Mesothelial cell of epicardium (in vitro differentiated cells): ENCODE measurements at places on chromosomes 6 and 20.

DNA sequence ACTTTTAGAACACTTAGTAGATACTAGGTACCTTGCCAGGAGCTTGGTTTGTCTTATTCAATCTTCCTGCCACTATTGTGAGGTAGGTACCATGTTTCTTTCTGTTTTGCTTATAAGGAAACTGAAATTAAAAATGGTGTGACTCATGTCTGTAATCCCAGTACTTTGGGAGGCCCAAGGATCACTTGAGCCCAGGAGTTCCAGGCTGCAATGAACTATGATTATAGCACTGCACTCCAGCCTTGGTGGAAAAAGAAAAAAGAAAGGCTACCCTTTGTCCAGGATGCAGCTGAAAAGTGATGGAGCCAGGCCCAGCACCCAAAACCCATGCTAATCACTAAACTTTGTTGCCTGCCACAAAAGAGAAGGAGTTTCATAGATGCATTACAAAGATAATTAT, 34.1 kb upstream of the LAMA4 start:
- H3K36me3 ChIP-seq = peaks cover 4% of the 10 kb centered on the region
- H3K27me3 ChIP-seq = no peaks in the 10 kb centered on the region
- no peak for DNase-seq

- DNase-seq = no peak
- peaks cover 97% of the 10 kb centered on the region for H3K27me3 ChIP-seq
- H3K4me3 ChIP-seq = peak overlapping the region; percentile 20
Observed at GRCh38 chr20:25058847-25059810, 1.2 kb upstream of the ACSS1 start.

DNA sequence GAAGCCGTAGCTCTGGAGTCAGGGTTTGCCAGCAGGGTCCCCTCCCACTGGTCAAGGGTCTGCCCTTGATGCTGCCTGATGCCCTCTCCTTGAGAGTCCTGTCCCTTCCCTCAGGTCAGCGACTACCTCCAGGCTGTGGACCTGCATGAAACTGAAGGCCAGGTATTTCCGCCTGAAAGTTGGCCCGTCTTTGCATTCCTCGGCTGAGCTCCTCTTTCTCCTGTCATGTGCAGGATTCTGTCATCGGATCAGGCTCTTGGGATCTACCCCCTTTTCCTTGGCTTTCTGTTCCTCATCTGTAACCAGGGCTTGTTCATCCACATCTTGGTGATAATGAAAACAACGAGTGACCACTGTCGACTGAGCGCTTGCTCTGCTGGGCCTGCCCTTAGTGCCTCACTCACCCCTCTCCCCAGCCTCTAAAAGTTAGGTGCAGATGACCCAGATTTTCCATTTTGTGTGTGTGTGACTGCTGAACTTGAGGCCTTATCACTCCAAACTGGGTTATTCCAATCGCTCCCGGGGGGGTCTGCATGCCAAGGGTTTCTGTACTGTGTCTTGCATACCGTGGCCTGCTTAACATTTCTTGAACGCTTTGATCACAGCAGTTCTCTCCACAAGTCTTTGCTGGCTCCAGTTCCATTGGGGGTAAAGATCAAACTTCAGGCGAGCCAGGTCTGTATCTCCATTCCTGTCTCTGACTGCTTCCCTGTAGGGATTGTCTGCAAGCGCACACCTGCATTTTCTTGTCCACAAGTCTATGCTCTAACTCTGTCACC, 81.6 kb downstream of the DTD1 start:
- H3K36me3 ChIP-seq = no peaks in the 10 kb centered on the region
- peak overlapping the region; percentile 39 for H3K27ac ChIP-seq
- no peak for DNase-seq
- H3K27me3 ChIP-seq = no peaks in the 10 kb centered on the region
- H3K4me3 ChIP-seq = no peak overlapping the region
- peaks cover 32% of the 10 kb centered on the region for H3K4me1 ChIP-seq

- H3K27me3 ChIP-seq = no peaks in the 10 kb centered on the region
- peaks cover 17% of the 10 kb centered on the region for H3K36me3 ChIP-seq
- peak overlapping the region; percentile 18 for H3K27ac ChIP-seq
- no peak overlapping the region for H3K4me3 ChIP-seq
- DNase-seq = no peak
Observed at GRCh38 chr6:90204327-90205056, 92.2 kb downstream of the BACH2 start.

DNA sequence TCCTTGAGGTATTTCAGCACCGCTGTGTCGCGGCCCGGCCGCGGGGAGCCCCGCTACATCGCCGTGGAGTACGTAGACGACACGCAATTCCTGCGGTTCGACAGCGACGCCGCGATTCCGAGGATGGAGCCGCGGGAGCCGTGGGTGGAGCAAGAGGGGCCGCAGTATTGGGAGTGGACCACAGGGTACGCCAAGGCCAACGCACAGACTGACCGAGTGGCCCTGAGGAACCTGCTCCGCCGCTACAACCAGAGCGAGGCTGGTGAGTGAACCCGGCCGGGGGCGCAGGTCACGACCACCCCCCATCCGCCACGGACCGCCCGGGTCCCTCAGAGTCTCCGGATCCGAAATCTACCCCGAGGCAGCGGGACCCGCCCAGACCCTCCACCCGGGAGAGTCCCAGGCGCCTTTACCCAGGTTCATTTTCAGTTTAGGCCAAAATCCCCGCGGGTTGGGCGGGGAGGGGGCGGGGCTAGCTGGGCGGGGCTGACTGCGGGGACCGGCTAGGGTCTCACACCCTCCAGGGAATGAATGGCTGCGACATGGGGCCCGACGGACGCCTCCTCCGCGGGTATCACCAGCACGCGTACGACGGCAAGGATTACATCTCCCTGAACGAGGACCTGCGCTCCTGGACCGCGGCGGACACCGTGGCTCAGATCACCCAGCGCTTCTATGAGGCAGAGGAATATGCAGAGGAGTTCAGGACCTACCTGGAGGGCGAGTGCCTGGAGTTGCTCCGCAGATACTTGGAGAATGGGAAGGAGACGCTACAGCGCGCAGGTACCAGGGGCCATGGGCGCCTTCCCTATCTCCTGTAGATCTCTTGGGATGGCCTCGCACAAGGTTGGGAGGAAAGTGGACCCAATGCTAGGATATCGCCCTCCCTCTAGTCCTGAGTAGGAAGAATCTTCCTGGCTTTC, 693 bp downstream of the HLA-F start:
- peaks cover 85% of the 10 kb centered on the region for H3K27me3 ChIP-seq
- H3K4me1 ChIP-seq = no peaks in the 10 kb centered on the region
- H3K27ac ChIP-seq = no peak overlapping the region
- no peaks in the 10 kb centered on the region for H3K36me3 ChIP-seq

GRCh38 chr6:134619789-134620188, 301.9 kb upstream of the SGK1 start:
- DNase-seq = no peak
- no peak overlapping the region for H3K4me3 ChIP-seq
- H3K27me3 ChIP-seq = peaks cover 1% of the 10 kb centered on the region
- H3K36me3 ChIP-seq = no peaks in the 10 kb centered on the region

- H3K4me1 ChIP-seq = peaks cover 38% of the 10 kb centered on the region
- H3K27ac ChIP-seq = no peak overlapping the region
- H3K27me3 ChIP-seq = no peaks in the 10 kb centered on the region
- no peaks in the 10 kb centered on the region for H3K36me3 ChIP-seq
- no peak for DNase-seq
- no peak overlapping the region for H3K4me3 ChIP-seq
Observed at GRCh38 chr6:113347436-113347835, 509.7 kb upstream of the MARCKS start.

GRCh38 chr6:127121637-127121960, 3.1 kb downstream of the RSPO3 start:
- no peak for DNase-seq
- no peaks in the 10 kb centered on the region for H3K36me3 ChIP-seq
- peak overlapping the region; percentile 85 for H3K4me3 ChIP-seq
- peaks cover 49% of the 10 kb centered on the region for H3K27me3 ChIP-seq

DNA sequence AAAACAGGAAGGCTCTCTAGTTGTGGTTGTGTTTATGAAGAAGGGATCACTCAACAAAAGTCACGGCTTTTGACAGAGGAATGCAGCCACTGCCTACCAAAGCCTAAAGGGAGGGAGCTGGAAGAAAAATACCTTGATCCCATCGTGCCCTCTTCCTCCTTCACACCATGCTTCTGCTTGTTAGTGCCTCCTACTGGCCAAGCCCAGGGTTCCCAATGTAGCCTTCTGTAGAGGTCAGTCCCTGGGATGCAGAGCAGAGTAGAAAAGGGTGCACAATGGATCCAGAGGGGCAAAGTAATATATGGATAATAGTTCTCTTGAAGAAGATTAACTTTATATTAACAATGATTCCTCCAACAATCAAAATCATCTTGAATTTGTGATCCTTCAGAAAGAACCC, 293.5 kb upstream of the FERMT1 start:
- H3K4me1 ChIP-seq = peaks cover 4% of the 10 kb centered on the region
- DNase-seq = no peak
- no peaks in the 10 kb centered on the region for H3K36me3 ChIP-seq
- no peak overlapping the region for H3K4me3 ChIP-seq
- H3K27ac ChIP-seq = no peak overlapping the region
- H3K27me3 ChIP-seq = no peaks in the 10 kb centered on the region

DNA sequence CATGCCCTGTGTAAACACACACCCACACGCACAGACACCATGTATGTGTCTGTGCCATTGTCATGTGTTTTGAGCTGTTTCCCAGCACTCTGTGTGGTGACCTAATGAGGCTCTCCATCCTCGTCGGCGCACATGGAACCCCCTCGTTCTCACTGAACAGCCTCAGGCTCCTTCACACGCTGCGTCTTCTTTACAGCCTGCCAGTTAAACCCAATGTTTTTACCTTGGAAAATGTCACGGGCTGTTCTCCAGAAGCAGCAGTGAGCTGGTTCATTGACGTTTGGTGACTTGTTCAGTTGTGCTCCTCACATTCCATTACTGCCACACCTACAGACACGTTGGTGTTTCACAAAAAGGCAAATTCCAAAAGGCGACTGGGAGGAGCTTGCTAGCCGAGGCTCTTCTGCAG, 201.0 kb upstream of the FOXQ1 start:
- no peak overlapping the region for H3K27ac ChIP-seq
- no peaks in the 10 kb centered on the region for H3K36me3 ChIP-seq
- H3K27me3 ChIP-seq = peaks cover 8% of the 10 kb centered on the region
- H3K4me1 ChIP-seq = peaks cover 12% of the 10 kb centered on the region
- DNase-seq = no peak

DNA sequence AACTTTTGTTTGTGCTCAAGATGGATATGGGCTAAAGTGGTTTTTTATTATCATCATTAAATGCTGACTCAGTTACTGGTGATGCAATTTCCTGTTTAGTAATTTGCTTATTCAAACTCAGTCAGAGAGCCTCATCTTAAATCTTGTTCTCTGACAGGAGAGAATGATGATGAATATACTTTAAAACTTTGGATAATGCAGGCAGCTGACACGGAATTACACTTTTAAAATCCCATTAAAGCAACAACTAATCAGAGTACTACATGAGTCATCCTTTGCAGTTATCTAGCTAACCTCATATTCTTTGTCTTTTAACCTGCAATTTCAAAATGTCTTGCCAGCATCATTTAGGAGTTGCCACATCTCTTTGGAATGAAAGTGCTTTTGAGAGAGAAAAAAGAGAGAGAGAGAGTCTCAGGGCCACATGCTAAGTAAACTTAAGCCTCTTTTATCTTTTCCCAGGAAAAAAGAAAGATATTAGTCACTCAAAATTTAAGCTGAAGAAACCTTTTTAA, 9.2 kb upstream of the C6orf141 start:
- H3K27ac ChIP-seq = peak overlapping the region; percentile 54
- no peaks in the 10 kb centered on the region for H3K27me3 ChIP-seq
- no peak for DNase-seq
- H3K4me3 ChIP-seq = no peak overlapping the region
- peaks cover 14% of the 10 kb centered on the region for H3K4me1 ChIP-seq

DNA sequence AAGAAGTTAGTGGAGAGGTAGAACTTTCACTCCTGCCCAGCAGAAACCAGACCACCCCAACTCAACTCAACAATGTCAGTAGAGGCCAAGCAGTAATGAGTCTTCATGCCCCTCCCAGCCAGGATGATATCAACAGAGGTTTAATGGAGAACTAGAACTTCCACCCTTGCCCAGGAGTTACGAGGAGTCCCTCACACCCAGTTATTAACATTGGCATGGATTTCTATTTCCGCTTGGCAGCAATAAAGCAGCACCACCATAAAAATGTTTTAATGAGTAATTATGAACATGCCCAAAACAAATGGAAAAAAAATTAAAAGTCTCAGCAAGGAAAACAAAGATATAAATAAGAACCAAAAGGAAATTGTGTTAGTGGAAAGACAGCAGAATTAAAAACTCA, 40.7 kb upstream of the ID4 start:
- no peak for DNase-seq
- no peaks in the 10 kb centered on the region for H3K27me3 ChIP-seq
- H3K4me1 ChIP-seq = peaks cover under 1% of the 10 kb centered on the region
- no peak overlapping the region for H3K27ac ChIP-seq
- H3K4me3 ChIP-seq = no peak overlapping the region

- H3K4me3 ChIP-seq = no peak overlapping the region
- no peaks in the 10 kb centered on the region for H3K4me1 ChIP-seq
- no peak overlapping the region for H3K27ac ChIP-seq
- H3K27me3 ChIP-seq = no peaks in the 10 kb centered on the region
Observed at GRCh38 chr6:132695773-132696172, 18.1 kb downstream of the VNN1 start.

DNA sequence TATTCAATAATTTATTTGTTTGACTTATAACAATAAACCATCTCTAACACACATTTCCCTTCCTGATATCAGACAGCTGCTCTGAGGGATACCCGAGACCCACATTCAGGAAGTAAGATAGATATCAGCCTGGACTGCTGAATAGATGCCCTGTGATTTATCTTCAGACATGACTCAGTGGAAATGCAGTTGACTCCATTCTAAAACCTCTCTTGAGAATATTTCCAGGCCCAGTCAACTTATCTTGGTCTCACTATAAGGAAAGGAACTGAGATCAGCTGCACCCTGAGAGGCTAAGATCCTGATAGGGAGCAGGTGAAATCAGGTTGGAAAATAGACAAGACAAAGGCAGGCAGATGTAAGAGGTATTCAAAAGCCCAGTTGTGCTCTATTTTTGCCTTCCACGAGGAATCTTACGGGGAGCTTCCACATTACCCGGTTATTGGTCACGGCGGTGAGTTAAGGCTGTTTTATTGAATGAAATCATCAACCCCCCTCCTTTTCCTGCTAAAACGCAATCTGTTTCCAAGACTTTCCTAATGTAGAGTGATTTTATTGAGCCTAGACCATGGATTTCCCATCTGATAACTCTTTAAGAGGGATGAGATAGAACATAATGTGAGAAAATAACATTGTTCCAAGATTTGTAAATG, 25.5 kb downstream of the C6orf15 start:
- DNase-seq = no peak
- H3K36me3 ChIP-seq = no peaks in the 10 kb centered on the region
- no peak overlapping the region for H3K27ac ChIP-seq
- no peaks in the 10 kb centered on the region for H3K27me3 ChIP-seq
- no peak overlapping the region for H3K4me3 ChIP-seq

- no peak overlapping the region for H3K27ac ChIP-seq
- DNase-seq = no peak
- no peak overlapping the region for H3K4me3 ChIP-seq
Observed at GRCh38 chr6:41061196-41061726, 8.3 kb downstream of the APOBEC2 start.

DNA sequence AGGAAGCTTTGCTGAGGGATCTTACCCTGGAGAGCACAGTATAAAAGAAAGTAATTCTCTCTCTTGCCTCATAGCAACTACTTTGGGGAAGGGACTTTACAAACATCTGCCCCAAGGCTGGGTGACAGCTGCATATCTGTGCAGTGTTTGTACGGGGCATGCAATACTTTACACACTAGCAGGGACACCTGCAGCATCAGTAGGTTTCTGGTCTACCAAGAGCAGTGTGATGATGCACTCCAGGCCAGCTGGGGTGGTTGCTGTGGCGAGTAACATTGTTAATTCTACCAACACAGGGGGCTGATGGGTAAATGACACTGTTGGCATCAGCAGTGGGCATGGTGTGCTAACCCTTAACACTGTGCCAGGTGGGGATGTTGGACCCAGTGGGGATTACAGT, 48.0 kb downstream of the ADTRP start:
- no peaks in the 10 kb centered on the region for H3K36me3 ChIP-seq
- no peak overlapping the region for H3K27ac ChIP-seq
- peaks cover 2% of the 10 kb centered on the region for H3K27me3 ChIP-seq
- no peak for DNase-seq
- peaks cover 6% of the 10 kb centered on the region for H3K4me1 ChIP-seq
